Stimulated activated CD8-positive, alpha-beta memory T cell treated with anti-CD3 and anti-CD28 coated beads, Interleukin-15, amount 100 ng/mL, for 1 hour (primary cell): ENCODE measurements at places on chromosomes 13 and 19.
A peak's percentile ranks its signal among the peaks of the same experiment; 100 is the strongest.

GRCh38 chr19:19485161-19485997, 30.0 kb downstream of the TSSK6 start:
- no peak for DNase-seq

GRCh38 chr13:21638319-21639282, 32.3 kb upstream of the FGF9 start:
- peak; percentile 20 for DNase-seq

GRCh38 chr13:42039457-42039945, 8.9 kb upstream of the DGKH start:
- DNase-seq = no peak

GRCh38 chr19:43132696-43133095, 50.2 kb upstream of the PSG2 start:
- DNase-seq = no peak

DNA sequence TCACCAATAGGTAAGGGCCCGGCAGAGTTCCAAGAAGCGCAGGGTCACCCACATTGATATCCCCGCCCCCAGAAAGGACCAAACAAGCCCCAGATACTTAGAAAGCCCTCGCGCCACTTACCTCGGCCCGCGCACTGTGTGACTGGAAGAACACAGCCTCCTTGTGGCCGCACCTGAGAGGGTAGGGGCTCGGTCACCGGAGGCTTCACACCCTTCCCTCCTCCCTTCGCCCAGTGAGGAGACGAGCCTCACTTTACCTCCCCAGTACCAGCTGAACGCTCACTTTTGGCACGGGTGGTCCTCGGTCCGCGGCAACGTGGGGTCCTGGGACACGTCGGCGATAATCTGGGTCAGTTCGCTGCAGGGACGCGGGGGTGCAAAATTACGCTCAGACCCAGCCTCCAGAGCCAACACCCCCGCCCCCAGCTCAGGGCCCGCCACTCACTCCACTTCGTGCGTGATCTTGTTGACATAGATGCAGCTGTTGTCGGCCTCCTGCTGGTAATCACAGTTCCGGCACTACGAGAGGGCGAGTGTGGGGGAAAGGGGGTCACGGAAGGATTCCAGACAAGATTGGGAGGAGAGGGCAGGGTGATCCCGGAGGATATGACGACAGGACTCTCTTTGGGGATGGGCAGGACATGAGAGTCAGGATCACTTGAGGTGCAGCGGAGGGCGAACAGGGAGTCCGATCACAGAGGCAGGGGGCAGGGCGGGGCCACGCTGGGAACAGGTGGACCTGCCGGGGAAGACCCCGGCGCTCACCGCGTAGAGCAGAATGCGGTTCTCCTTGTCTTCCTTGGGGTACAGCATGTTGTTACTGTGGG, 568 bp downstream of the POLR2I start:
- DNase-seq = no peak

DNA sequence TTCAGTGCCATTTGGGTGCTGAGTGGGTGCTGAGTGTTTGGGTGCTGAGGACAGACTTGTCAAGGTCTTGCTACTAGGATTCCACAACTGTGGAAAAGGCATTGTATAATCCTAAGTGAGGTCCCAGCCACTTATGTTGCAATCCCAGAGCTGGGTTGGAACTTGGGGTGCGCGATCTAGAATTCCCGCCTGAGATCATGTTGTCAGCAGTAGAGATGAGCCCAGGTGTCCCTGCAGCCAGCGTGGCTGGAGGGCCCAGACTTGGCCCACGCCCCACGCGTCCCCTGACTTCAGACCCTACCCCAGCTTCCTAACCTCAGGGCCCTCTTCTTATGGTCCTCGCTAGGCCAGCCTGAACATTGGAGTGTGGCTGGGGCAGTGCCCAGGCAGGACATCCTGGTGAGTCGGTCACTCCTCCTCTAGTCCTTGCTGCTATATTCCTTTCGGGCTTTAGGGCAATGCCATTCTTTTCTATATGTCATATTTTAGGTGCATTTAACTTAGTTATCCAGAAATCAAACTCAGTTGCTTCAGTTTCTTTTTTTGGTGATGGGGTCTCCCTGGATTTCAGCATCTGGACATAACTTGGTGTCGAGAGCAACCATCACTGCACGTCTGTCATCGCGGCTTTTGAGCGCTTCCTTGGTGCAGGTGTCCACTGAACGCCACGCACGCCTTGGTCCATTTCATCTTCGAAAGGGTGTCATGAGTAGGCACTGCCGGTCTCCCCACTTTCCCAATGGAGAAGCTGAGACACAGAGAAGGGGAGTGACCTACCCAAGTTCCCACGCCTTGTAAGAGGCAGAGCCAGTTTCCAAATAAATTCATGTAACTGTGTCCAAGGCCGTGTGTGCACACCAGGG, 46.4 kb upstream of the F7 start:
- DNase-seq = no peak

- DNase-seq = no peak
Observed at GRCh38 chr13:41271456-41272285, 8.3 kb upstream of the MTRF1 start.

DNA sequence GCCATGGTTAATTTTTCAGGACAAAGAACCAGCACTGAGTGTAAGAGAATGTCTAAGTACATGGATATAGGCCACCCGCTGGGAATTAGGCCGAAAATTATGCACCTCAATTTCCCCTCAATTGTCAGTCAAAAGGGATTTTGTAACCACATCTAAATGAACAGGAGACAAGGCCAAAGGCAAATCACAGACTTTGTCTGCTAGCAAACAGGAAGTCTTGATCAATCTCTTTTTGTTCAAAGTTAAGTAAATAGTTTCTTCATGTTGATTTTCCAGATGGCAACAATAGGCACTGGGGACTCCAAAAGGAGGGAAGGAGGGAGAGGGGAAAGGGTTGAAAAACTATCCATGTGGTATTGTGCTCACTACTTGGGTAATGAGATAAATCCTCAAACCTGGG, 276.0 kb downstream of the COG6 start:
- DNase-seq = no peak
